Esophagus muscularis mucosa (tissue), 4 donors: ENCODE measurements at places on chromosomes 12 and 14. TPM values are rescaled to one million over a fixed set of nuclear protein-coding genes. Genes with fewer than 3 reads are reported as not detected.

The HCAR2 gene
- not detected for total RNA-seq

The ARG2 gene
- 5.8 TPM for total RNA-seq

The LRP1-AS gene
- total RNA-seq = not detected

The C14orf132 gene
- total RNA-seq = 46.5 TPM

The TOMM20L gene
- total RNA-seq = not detected

The GPR65 gene
- 0.32 TPM for total RNA-seq

DNA sequence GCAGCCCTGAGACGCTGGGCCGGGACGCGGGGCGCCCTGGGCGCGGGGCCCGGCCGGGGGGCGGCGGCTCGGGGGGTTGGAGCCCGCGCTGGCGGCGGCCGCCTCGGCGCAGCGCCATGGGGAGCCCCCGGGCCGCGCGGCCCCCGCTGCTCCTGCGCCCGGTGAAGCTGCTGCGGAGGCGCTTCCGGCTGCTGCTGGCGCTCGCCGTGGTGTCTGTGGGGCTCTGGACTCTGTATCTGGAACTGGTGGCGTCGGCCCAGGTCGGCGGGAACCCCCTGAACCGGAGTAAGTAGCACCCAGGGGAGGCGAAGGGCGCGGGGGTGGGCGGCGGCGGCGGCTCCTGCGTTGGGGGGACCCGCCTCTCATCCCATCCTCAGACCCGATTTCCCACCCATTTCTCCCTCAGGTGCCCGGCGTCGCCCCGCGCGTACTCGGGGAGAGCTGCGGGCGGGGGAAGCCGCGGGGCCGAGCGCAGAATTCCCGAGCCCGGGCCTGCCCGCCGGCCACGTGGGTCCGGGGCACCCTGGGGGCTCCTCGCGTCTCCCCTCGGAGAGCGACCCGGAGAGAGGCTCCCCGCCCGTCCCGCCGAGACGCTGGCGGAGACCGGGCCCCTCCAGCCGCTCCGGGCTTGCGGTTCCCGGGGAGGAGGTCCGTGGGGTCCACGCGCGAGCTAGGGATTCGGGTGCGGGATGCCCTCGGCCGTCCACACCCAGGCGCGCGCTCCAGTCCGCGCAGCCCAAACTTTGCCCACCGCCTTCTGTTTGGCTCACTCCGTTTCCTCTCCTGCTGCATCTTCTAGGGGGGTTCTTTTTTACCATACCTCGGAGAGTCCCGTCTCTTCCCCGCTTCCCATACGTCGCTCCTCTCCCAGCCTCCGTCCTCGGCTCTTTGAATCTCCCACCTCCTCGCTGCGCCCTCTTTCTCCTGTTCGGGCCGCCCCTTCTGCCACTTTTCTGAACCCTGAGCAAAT is 807 bp downstream of the B4GALNT3 start:
- no peak for DNase-seq

- DNase-seq = no peak
Measured at GRCh38 chr14:90491221-90491885, 94.5 kb downstream of the CALM1 start.

DNA sequence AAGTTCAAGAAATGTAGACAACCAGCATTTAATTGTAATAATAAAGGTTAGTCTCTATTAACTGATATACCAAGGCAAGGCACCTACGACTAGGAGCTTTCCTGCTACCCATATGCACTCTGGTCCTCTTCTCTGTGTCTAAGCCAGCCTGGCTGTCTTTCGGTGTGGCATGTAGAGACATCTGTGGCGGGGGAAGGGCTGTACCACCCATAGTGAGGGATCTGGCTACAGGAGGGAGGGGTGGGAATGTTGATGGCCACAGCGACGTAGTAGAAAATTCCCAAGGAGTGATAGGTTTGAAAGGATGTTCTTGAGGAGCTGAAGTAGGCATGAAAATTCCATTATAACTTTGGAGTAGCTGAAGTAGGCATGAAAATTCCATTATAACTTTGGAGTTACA is 344.2 kb downstream of the ATP23 start:
- no peak for DNase-seq

- no peak for DNase-seq
Measured at GRCh38 chr14:69664865-69665526, 53.6 kb downstream of the SUSD6 start.

DNA sequence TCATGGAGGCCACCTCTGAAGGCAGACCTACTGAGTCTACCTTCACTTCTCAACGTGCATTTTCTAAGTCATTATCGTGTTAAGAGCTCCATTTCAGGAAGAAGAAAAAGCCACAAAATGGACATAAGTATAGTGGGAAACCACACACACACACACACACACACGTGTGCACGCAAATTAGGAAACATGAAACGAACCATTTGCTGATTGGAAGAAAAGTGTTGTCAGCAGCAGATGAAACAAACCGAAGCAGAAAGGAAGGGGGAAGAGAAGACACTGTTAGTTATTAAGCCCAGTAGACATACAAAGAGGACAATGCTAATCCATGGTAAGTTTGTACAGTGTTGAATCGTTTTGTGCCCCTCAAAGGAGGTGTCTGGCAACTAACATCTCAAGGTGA is 9.9 kb upstream of the VPS33A start:
- no peak for DNase-seq

- no peak for DNase-seq
Measured at GRCh38 chr12:105342464-105342863, 12.0 kb downstream of the C12orf75 start.

- DNase-seq = no peak
Measured at GRCh38 chr12:62977418-62977817, 42.5 kb upstream of the PPM1H start.

DNA sequence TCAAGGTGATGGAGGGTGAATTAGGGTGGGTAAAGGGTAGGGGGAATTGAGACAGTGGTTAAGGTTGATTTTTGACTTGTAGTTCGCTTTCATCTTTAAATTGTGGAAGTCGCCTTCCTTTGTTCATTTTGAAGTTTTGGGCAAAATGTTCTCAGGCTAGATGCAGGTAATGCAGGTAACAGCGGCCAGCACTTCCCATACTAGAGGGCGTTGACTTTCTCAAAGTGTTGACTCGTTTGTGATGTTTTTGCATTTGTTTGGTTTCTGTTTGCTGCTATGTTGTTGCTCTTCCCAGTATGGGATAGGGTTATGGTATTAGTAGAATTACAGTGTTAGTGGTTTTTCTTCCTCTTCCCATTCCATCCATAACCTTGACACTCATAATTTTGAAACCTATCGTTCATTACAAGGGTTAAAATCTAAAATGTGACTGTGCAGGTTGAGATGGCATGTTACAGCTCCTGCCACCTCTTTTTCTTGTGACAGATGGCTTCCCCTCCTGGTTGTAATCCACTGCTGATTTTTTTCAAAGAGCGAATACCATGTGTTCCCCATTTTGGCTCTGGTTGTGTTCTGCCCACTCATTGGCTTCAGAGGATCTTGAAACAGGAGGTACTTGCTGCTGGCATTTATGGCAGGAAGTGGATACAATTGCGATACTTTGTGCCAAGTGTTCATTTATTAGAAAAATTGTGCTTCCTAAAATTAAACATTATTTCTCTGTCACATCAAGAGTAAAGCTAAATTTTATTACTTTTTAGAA is 57.1 kb downstream of the ERC1 start:
- DNase-seq = no peak

GRCh38 chr12:121453629-121454028 is 53.7 kb downstream of the RNF34 start:
- no peak for DNase-seq

DNA sequence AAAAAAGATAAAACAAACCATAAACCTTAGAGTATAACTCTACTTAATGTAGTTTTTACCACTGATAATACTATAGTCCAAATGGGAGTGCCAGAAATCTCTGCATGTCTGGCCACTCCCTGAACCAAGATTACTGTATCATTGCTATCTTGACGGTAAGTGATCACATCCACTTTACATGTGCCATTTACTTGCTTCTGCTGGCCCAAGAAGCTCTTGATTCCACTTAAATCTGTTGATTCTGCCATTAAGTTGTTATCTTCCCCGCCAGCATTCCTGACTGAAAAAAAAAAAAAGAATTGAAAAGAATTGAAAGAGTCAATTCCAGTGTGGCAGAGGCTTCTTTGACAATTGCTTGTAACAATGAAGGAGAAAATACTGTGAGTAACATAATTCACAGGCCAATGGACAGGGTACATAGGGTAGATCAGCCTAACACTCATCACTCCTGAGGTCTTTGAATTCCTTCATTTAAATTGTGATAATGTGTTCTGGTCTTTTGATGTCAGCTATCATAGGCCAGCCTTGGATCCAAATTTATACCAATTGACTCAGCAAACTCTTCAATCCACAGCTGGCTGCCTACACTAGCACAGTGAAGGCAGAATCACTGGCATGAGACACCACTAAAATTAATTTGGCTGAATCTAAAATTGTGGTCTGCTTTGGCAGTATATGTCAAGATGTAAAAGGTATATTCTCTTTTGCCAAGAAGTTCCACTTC is 665.2 kb upstream of the FLRT2 start:
- DNase-seq = no peak

DNA sequence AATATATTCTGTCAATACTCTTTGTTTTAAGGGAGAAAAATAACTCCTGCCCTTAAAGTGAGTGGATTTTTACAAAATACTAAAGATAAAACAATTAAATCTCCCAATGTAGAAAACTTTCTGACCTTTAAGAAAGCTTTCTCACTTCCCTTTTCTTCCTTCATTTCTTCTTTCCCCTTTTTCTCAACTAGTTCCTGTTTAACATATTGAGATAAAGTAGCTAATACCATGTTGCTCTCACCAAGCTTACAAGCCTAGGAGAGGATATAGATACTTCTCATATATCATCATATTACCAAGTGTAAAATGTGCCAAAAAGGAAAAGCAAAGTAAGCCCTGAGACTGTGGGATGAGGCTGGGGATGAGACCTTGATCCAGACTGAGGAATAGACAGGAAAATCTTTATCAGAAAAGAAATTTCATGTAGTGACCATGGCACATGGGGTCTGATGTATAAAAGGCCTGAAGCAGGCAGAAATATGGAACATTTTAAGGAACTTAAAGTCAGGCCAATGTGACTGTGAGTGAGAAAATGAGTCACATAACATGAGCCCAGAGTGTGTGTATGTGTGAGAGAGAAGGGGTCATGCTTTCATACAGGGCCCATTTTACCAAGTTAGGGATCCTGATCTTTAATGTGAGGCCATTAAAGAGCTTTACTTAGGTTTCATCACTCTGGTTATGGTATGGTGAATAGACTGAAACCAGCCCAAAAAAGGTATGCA is 1.6 kb upstream of the RPL10L start:
- DNase-seq = no peak

GRCh38 chr12:131386781-131387180 is 324.1 kb upstream of the SFSWAP start:
- DNase-seq = no peak

- DNase-seq = peak; percentile 50
Measured at GRCh38 chr12:5403411-5403810, 28.5 kb upstream of the NTF3 start.

DNA sequence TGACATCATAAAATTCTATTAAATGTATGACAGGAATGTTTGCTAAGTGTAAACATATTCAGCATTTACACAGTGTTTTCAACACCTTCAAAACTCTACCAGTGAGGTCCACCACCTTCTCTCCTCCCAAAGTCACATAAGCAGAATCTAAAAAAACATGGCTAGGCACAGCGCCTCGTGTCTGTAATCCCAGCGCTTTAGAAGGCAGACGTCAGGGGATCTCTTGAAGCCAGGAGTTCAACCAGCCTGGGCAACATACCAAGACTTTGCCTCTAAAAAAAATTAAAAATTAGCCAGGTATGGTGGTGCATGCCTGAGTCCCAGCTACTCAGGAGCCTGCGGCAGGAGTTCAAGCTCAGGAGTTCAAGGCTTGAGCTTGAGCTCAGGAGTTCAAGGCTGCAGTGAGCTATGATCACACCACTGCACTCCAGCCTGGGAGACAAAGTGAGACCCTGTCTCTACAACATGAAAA is 30.0 kb downstream of the NUMB start:
- DNase-seq = no peak

GRCh38 chr14:61290701-61291100 is 9.6 kb upstream of the TMEM30B start:
- no peak for DNase-seq

DNA sequence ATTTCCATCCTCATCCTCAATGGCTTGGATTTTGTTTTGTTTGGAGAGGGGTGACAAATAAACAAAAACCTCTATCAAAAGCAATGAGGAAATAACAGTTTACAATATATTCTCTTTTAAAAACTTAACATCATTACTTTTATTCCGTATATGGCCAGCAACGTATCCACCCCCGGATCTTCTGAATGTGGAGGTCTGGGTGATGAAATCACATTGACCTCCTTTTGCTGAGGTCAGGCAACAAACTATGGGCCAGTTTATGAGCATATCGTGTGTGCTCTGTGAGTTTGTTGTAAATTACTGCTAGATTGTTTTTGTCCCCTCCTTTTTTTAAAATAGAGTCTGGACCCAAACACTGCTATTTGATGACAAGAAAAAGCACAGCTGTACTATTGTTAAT is 178.1 kb downstream of the BCAT1 start:
- DNase-seq = no peak

DNA sequence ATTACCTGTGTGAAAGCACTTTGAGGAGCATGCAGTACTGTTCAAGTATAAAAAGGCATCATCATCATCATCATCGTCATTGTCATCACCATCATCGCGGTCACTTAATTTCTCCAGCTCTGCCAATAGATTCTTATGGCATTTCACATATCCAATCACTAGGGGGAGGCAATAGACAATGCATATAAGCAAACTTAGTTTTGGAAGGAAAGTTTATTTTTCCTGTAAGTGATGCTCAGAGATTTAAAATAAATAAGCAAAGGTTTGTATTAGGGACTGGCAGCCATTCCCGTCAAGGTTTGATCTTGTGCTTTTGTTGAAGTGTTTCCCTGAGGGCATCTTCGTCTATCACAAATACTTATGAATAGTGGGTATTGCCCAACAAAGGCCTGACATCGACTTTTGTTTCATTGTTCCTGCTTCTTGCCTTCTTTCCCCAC is 127.4 kb downstream of the KTN1 start:
- DNase-seq = no peak

DNA sequence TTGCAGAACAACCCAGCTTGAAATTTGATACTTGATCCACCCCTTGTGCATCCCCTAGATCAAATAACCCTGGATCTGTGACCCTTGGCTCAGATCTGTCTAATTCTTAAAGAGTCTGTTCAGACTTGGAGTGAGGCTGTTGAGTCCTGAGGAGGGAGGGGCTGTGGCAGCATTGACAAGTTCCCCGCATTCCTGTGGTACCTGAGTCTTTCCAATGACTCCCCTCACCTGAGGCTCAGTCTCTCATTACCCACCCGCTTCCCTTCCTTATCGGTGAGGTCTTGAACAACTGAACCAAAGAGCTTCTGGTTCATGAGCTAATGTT is 16.1 kb upstream of the HDAC7 start:
- no peak for DNase-seq

- DNase-seq = no peak
Measured at GRCh38 chr12:65826353-65827171, 2.3 kb downstream of the HMGA2 start.

GRCh38 chr14:23640524-23641141 is 4.5 kb downstream of the DHRS2 start:
- DNase-seq = no peak

DNA sequence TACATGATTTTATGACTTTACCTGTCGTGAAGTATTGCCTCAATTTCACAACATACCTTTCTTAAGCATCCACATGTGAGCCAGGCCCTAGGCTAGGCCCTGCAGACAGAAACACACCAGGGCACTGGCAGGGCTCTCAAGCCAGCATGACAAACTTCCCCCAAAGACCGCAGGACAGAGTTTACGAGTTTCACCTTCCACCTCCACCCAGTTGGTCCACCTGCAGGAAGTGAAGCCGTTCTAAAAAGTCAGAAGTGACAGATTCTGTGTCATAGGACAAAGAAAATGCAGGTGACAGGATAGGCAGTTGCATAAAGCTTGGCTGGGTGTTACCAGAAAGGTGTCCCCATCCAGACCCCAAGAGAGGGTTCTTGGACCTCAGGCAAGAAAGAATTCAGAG is 382.3 kb downstream of the PCNX1 start:
- no peak for DNase-seq
